ENCODE measurements at places on chromosomes 5 and 9.
A peak's percentile ranks its signal among the peaks of the same experiment; 100 is the strongest.

- DNase-seq = no peak
These were observed 31.7 kb upstream of the CSF1R start for GRCh38 chr5:150117945-150118560.

- peak; percentile 16 for DNase-seq
These were observed 6.8 kb downstream of the SLC24A2 start for GRCh38 chr9:19782005-19782404.

- DNase-seq = no peak
These were observed 50.0 kb downstream of the PTPRD start for GRCh38 chr9:10562581-10563343.

- DNase-seq = no peak
These were observed 55.8 kb downstream of the NFIB start for GRCh38 chr9:14258156-14258555.

DNA sequence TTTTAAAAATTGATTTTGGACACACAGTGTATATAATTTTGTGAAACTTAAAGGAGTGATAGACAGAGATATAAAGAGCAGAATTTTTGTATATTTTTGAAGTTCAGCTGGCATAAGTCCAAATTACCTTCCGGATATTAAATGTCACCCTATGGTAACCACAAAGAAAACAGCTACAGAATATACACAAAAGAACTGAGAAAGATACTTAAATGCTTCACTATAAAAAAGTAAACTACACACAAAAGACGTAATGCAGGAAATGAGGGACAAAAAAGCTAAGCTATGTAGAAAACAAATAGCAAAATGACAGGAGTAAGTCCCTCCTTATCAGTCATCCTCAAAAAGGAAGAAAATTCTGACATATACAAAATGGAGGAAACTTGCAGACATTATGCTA lies 29.4 kb downstream of the HACD4 start:
- DNase-seq = no peak

DNA sequence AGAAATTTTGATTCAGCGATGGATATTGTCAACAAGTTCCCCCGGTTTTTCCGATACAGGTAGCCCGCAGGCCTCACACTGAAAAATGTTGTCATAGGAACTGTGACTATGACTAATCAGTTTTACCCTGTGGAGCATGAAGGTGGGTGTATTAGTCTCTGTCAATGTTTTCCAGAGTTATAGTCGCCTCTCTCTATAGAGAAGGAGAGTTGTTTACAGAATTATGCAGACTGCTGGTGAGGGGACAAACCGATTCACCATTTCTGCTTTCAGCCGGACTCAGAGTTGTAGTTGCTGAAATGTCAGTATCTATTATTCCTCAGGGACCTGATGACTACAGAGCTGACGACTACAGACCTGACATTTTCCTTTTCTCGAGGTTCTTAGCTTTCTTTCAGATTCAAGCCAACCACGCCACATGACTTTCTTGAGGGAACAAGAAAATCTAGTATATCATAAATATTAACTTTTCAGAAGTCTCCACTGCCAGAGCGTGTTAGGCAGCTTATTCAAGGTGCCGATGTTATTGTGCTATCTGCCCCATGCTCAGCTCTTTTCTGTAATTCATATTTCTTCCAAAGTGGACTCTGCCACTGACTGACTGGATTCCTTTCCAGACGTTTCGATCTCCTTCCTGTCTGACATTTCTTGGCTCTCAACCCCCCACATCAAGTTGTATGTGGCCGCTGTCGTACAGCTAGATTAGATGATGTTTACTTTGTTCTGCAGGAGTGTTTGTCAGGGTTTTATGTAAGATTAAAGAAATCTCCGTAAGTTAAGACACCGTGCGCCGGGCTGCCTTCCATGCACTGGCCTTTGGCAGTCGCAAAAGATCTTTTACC lies 178.1 kb downstream of the FGF1 start:
- no peak for DNase-seq

DNA sequence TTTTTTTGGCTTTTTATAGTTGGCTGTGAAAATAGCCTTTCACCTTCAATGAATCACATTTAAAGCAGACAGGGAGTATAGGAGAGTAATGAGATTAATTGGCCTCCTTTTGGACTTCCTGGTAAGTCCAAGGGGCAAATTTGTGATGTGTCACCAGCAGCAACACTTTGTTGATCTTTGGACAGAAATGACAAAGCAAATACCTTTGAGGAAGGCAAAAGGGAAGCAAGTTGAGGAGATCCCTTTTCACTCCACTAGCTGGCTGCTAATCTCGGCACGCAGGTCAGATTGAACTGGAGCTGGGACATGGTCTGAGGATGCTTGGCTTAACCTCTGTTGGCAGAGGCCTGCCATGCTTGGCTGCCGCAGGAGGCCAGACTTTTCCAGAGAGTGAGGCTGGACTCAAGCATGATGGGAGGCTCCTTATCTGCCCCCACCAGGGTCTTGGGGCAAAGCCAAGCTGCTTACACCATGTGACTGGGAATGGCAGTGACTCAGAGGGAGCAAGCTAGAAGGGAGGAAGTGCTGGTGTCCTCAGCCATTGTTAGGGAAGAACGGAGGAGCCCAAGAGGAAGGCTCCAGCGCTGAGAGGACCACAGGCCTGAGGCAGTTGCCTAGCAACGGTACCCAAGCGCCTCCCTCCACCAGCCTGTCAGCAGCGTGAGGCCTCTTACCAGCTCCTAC lies 174.5 kb upstream of the MAP1B start:
- no peak for DNase-seq

DNA sequence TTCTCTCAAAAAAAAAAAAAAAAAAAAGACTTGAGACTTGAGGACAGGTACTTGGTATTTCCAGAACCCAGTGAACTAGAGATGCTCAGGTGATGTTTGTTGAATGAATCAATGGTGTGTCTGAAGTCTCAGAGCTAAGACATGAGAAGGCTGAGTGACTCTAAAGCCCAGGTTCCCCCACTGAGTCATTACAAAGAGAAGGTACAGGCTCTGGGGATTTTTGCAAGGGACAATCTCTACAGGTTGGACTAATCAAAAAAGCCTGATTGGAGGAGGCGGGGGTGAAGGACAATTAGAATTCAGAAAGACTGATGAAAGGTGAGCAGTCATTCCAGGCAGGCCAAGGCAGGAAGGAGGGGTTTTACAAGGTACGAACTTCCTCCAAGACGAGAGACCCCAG lies 8.2 kb upstream of the FABP6 start:
- DNase-seq = no peak

GRCh38 chr9:75200892-75201470 lies 112.7 kb downstream of the OSTF1 start:
- DNase-seq = no peak

GRCh38 chr5:178145965-178146820 lies 7.5 kb downstream of the NHP2 start:
- peak; percentile 63 for DNase-seq

DNA sequence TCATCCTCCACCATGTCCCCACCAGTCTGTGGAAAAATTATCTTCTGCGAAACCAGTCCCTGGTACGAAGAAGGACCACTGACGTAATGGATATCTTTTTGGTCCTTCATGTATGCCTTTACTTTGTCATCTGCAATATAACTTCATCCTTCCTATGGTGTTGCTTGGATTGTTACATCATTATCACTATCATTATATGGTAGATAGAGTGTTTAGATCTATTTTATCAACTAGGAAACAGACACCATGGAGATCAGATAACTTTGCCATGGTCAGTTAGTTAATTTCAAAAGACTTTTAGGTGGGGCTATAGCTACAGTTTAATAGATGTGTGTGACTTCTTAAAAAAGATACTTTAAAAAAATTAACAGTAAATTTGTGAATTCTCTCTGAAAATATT lies 23.8 kb upstream of the CAMLG start:
- no peak for DNase-seq
